Kidney capillary endothelial cell (primary cell): ENCODE measurements at places on chromosomes 2 and 18.

DNA sequence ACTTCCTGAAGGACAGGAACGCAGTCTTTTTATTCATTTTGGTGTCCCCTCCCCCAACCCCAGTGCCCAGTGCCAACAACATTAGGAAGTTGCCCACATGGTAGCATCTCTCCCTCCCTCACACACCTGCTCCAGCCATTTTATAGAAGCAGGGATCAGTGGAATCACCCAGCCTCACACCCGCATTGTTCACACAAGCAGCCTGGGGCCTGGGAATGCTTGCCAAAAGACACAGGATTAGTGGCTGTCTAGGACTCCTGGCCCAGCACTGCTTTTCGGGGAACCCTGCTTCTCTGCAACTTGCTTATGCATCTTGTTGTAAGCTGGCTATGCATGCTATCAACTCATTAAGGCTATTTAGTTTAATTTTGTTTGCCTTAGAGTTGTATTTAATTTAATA lies 17.9 kb downstream of the TMEM37 start:
- no peak for DNase-seq

DNA sequence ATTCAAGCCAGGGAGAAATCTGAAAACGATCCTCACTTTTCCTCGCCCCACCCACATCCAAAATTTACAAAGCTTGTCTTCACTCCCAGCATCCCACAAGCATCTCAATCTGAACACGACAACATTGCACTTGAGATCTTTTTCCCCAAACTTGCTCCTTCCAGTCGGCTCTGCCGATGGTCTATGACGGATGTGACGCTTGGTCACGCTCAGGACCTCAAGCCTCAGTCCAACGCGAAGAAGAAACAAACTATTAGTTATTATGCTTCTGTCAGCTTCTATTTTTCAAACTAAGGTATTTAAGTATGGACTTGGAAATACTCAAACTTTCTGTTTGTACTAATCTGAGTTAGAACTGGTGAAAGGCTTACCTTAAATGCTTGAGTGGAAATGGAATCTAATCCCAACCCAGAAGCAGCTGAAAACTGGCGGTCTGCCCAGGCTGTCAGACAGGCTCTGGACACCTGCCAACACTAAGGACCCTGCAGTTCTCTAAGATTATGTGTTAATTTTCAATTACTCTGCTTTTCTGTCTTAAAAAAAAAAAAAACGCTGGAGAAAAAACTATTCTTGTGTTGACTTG lies 132.1 kb upstream of the DNMT3A start:
- no peak for DNase-seq

GRCh38 chr2:236572482-236572881 lies 2.9 kb downstream of the ACKR3 start:
- DNase-seq = no peak

DNA sequence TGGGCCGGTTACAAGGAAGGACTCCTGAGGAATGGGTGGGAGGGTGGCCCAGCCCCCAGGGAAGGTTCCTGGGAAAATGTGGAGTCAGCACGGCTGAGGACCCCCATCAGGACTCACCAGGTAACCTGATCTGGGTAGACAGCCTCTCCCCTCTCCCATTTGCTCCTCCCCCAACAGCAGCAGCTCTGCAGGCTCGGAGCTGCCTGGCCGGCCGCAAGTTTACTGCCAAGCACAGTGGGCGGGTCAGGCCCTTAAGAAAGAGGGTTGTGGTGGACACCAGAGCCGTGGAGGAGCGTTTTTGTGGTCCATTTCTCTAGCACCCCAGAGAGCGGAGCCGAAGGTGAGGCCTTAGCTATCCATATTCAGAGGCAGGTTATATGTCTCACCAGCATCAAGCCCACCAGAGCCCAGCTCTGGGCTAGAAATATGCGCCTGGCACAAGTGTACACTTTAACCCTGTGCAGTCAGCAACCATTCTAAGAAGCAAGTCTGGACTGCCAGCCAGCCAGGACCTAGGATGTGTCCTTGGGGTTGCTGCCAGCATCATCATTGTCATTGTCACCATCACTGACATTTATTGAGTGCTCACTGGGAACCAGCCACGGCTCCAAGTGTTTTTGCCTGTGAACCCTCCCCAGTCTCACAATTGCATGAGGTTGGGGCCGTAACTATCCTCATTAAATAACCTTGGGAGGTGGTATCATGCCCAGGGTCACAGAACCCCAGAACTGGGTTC lies 190.1 kb downstream of the KLHL29 start:
- no peak for DNase-seq

- no peak for DNase-seq
These were observed 29.4 kb upstream of the FRZB start for GRCh38 chr2:182895798-182896197.

- no peak for DNase-seq
These were observed 11.4 kb upstream of the UXS1 start for GRCh38 chr2:106205488-106205887.
